ENCODE measurements at places on chromosomes 3 and 15.

DNA sequence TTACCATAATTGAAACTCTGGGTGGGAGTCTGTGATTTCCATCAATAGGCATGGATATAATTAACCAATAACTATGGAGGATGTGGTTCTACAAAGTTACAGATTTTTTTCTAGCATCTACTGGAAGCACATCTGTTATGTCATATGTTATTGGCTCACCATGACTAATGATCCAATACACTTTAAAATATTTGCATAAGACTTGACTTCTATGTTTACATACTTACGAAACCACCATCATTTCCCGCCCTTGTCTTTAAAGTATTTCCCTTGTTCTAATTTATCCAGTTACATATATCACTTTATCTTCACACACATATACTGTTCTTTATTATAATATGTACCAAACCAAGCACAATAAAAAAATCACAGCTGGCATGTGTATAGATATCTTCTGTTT lies 380.3 kb upstream of the CBLB start:
- no peak for DNase-seq

- no peak for DNase-seq
Observed at GRCh38 chr15:98570119-98570518, 78.2 kb upstream of the IGF1R start.

DNA sequence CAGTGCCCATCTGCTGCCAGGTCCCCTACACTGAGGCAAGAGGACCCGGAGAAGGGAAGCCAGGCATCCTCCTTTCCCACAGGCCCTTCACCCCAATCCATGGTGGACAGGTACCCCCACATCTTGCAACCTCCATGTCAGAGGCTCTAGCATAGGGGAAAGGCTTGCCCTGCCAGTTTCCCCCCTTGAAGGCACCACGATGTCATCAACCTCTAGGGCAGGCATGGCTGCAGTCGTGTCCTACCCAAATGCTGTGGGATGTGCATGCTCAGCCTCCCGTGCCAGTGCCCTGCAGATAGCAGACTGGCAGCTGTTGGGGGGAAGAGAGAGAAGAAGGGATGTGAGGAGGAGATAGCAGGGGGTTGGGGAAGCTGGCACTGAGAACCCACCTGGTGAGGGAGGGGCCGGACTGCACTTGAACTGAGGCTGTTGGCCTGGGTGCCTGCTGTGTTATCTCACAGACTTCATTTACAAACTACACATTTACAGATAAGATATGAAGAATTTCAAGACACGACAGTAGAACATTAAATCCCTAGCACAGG lies 197.5 kb downstream of the ADAMTS9 start:
- DNase-seq, result no peak

DNA sequence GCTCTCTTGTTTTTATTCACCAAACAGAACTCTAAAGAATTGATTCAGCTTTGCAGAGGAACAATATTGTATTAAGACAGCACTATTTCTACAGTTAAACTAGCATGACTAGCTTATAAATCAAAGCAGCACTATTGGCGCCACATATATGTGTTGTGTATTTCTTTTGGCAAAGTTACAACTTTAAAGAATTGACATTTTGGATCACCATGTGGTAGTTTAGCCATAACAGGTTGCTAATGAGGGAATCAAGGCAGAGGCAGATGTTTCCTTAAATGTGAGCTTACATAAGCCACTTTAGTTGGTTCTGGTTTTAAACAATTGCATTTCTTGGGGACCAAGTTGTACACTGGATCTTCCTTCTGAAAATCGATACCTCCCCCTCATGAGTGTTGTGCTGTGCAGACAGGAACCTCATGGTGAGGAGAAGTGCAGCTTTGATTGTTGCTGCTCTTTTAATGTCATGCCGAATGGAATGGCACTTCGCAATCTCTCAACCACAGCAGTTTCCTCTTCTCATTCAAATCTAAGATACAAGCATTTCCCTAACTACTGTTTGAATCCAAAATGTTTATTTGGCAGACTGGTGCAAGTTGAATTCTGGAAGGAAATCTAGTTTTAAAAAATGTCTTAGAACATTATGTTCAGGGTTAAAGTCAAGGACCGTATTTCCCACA lies 151.2 kb downstream of the MYRIP start:
- DNase-seq, result no peak

DNA sequence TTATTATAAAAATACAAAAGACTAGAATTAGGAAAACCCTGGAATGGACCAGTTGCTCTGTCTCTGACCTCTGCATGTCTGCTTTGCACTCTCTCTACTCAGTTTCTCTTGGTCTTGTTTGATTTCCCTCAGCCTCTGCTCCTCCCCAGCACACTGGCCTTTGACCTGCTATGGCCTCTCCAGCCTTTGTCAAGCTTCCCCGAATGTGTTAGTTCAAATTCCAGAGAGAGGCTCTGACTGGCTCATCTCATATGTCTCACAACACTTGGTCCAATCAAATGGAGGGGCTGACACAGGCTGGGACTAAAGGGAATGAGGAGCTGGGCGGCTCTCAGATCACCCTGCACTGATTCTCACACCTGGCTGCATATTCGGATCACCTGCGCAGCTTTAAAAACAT lies 52.4 kb upstream of the CMTM8 start:
- no peak for DNase-seq

DNA sequence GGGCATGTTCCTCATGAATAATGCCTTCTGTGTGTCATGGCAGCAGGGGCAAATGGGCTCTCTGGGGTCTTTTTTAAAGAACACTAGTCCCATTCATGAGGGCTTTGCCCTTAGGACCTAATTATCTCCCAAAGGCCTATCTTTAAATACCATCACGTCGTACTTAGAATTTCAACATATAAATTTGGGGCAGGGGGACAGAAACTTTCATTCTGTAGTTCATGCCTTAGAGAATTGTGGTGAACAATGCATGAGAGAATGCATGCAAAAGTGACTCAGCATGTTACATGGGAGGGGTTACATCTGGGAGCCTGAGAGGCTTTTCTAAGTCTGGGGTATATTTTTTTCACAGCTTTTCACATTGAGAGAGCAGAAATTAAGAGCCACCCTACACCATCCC lies 208.5 kb upstream of the ROPN1 start:
- no peak for DNase-seq

- DNase-seq, result no peak
Observed at GRCh38 chr15:70309716-70310115, 212.0 kb upstream of the TLE3 start.

DNA sequence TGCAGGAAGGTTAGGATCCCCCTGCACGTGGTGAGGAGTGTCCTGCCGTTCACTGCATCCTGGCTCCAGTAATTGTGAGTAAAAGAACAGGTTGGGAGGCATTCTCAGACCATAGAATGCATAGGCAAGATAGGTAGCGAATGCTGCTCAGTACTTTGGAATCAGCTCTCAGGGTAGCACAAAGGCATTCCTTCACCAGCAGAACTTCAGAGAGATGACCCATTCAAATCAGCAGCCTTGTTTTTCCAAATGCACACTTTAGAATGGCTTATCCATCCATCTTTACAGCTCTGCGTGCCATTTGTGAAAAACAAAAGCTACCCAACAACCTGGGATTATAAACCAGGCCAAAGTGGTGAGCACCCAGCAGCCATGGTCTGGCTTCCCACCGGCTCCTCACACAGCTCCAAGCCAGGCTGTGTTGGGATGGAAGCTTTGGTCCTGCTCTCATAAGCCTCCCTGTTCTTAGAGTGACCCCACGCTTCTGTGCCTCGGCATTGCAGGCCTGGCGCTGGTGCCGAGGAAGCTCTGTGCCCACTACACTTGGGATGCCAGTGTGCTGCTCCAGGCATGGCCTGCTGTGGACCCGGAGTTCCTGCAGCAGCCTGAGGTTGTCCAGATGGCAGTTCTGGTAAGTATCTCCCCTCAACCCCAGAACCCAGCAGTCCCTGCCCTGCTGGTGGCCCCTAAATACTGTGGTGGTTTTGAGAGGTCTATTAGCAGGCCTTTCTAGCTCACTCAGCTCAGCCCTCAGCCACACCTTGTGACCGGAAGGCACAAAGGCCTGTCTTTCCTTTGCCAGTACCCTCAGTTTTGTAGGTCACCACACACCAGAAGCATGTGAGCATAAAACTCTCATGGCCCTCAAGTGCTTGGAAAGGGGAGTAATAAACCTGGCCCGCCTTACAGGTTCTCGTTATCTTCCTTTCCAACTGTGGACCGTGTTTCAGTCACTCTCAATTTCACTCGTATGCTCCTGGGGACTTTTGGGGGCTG lies 52.9 kb upstream of the LIMD1 start:
- DNase-seq, result no peak

DNA sequence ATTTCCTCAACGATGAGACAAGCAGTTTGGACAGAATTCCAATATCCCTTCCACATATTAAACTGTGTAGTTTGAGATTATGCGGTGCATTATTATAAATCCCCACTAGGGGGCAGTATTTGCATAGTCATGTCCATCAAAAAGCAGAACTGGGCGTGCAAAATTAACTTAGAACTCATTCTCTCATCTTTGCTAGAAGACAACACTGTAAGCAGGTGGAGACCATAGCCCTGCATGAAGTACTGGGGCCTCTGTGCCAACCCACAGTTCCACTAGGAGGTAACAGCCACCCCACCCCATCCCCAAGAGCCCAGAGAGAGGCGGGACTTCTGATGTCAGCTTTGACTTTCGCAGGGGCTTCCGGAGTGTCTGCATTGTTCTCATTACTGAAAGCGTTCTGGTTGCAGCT lies 106.6 kb upstream of the TMC3 start:
- DNase-seq, result peak; percentile 49

DNA sequence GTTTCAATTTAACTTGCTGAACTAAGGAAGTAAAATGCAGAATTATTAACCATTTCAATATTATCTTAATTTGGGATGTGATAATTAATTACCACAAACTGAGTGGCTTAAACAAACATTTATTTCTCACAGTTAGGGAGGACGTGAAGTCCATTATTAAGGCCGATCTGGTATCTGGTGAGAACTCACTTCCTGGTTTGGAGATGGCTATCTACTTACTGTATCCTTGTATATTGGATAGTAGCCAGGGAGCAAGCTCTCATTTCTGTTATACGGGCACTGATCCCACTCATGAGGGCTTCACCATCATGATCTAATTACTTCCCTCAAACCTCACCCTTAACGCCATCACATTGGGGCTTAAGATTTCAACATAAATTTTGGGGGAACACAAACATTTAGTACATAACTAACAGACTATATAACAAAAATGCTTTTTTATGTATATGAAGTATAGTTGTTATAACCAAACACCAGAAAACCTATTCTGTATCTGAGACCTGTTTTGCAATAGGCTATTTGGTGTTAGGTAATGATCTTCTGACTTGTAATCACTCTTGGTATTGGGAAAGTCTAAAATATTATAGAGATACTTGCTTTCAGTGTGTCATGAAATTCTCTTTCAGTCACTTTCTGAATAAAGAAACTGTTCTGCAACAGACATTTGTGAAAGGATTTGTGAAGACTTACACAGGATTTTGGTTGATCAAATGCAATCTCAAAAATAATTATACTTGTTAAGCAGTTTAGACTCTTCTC lies 4.7 kb upstream of the KPNA4 start:
- no peak for DNase-seq

DNA sequence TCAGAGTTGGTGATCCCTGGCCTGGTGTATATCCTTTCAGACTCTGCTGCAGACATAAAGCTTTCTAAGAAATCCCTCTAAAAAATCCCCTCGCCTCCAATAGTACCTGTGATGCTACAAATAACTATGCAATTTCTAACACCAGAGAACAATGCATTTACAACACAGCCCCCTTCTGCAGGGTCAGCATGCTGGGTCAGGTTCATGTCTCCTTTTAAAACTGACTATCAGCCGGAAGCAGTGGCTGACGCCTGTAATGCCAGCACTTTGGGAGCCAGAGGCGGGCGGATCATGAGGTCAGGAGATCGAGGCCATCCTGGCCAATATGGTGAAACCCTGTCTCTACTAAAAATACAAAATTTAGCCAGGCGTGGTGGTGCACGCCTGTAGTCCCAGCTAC lies 77.0 kb upstream of the SPATA12 start:
- no peak for DNase-seq

DNA sequence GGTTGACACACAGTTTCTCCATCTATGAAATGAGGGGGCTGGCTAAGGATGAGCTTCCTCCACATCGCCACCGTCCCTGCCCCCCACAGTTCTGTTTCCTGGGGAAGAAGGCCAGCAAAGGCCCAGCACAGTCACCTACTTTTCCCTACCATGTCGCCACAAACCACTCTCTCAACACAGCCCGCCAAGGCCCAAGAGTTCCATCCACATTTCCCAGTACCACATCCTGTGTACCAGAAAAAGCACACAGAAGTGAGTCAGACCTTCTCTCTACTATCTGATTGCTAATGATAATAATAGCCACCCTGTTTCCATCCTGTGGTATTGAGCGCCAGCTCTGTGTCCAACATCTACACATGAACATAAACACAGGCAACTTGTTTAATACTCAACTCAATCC lies 30.3 kb upstream of the C15orf39 start:
- no peak for DNase-seq

DNA sequence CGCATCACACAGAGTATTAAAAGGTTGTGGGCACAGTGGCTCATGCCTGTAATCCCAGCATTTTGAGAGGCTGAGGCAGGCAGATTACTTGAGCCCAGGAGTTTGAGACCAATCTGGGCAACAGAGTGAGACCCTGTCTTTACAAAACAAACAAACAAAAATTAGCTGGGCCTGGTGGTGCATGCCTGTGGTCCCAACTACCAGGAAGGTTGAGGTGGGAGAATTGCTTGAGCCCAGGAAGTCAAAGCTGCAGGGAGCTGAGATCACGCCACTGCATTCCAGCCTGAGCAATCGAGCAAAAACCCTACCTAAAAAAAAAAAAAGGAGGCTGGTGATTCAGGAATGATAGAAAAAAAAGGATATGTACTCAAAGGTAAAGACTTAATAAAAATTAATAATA lies 28.2 kb upstream of the ST6GAL1 start:
- no peak for DNase-seq

DNA sequence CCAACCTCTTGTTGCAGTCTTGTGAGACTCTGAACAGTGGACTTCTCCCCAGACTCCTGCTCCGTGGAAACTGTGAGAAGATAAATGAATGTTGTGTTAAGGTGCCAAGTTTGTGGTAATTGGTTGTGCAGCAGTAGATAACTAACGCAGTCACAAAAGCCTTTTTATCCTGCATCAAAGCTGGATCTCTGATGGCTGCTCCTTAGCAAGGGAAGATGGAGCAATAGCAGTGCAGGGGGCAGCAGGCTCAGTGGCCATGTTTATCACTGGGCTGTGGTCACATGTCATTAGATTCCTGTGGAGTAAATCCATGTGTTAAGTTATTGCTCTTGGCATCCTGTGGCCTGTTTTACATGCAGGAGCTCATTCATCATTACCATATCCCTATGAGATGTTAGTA lies 13.5 kb downstream of the CMTM7 start:
- DNase-seq, result no peak

- DNase-seq, result no peak
Observed at GRCh38 chr15:60124460-60125070, 120.5 kb downstream of the FOXB1 start.

- no peak for DNase-seq
Observed at GRCh38 chr3:76212679-76213078, 427.3 kb upstream of the ZNF717 start.
